ENCODE measurements at places on chromosomes 2 and 18.

DNA sequence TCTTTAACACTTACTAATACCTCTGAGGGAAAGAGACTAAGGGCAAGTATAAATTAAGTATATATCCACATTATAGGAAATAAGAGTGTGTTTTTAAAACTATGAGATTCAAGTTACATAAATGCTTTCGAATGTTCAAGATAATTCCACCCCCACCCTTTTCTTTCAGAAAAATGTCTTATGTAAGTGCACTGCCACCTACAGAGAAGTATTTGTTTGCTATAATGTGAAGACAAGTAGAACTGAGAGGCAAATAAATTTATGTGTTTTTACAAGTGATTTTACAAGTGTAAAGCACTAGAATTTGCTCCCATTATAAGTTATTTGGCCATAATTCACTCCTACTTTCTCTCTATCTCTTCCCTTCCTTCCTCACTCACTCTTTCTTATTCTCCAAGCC, 99.9 kb upstream of the CRACDL start:
- DNase-seq = no peak

- no peak for DNase-seq
Observed at GRCh38 chr18:75130591-75131328, 78.2 kb downstream of the PTGR3 start.

DNA sequence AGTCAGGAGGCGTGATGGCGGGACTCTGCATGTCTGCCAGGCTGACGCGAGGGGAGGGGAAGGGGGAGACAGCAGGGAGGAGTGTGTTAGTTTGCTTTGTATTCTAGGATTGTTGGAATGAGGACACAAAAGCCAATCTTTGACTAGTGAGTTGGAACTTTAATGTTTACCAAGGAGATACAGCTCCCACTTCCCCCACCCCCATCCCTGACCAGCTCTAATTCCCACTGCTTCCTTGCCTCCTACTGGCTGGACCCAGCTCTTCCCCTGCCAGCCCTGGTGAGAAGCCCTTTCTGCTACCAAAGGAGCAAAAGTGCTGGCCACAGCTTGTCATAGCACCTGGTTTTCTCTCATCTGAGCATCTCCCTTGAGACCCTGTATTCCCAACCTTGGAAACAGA, 84.5 kb downstream of the CELF4 start:
- no peak for DNase-seq

DNA sequence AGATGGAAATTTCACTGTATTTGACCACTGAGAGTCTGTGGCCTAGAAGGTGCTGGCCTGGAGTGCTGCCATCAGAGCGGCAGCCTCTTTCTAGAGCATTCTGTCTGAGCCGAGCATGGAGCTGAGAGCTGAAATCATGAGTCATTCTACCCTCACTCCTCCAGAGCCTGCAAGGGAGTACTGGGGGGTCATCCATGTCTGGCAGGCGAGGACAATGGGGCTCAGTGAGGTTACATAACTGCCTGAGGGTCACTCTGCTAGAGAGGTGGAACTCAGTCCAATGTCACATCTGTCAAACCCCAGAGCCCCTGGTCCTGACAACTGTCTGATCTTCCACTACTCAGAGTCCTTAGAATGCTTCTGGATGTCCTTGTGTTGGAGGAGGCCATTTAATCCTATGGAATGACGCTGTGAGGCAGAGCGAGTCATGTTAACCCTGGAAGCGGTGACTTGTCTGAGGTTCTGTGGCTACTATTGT, 65.3 kb downstream of the HAUS1 start:
- DNase-seq = no peak

DNA sequence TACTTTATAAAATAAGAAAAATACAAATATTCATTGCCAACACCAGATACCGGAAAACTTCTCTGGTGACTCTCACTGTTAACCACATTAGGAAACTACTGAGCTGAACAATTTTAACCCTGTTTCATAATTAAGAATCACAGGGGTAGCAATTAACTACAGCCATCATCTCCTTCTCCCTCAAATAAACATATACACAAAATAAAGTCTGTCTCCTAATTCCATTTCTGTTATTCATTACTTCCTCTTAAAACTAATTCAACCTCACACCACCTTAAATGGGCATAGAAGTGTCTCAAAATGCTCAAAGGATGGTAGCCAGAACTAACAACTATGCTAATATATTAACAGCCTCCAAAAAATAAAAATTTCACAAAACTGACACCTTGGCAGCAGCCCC, 60.7 kb downstream of the ACVR1 start:
- DNase-seq = no peak

- DNase-seq = no peak
Observed at GRCh38 chr18:61475931-61476330, 142.7 kb downstream of the CDH20 start.

All from Kasumi-1 (cell line).